GM12878 (cell line): ENCODE measurements at places on chromosomes 5 and 9. TPM values are rescaled to one million over a fixed set of nuclear protein-coding genes. Genes with fewer than 3 reads are reported as not detected.

Gene ARSI
- polyA plus RNA-seq = not detected in 2 replicates

Gene CLINT1
- polyA plus RNA-seq = 110 and 111 TPM in 2 replicates

Gene IFNB1
- polyA plus RNA-seq = not detected in 2 replicates

Gene KCNV2
- polyA plus RNA-seq = 0.21 TPM in 1 of 2 replicates, not detected in the other

Gene SLC6A7
- polyA plus RNA-seq = 0.15 TPM in 1 of 2 replicates, not detected in the other

Gene GHR
- polyA plus RNA-seq = 0.50 and 0.52 TPM in 2 replicates

Gene PCDHA4
- not detected in 2 replicates for polyA plus RNA-seq

Gene SLC45A2
- polyA plus RNA-seq = not detected in 2 replicates

Gene TSLP
- not detected in 2 replicates for polyA plus RNA-seq

Gene TRPM3
- polyA plus RNA-seq = not detected in 2 replicates
